Frontal cortex (tissue), 4 donors: ENCODE measurements at places on chromosomes 6 and 20.
A peak's percentile ranks its signal among the peaks of the same experiment; 100 is the strongest.

DNA sequence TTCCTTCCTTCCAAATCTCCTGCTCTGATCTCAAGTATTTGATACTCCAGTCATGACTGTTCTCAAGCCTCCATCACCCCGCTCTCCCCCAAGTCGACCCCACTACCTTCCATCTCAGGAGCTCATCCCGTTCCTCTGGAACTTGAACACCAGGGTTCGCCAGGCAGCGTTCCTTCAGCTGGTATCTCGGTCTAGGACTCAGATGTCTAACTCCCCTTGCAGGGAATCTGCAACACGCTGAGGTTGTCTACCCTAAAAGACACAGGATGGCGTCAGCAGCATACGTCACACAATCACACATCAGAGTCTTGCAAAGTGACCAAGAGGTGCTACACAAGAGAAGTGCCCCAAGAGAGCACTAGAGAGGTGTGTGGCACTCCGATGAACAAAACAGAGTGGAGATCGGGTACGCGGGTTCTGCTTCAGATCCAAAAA is 706 bp downstream of the ZNF184 start:
- DNase-seq = peak; percentile 41

DNA sequence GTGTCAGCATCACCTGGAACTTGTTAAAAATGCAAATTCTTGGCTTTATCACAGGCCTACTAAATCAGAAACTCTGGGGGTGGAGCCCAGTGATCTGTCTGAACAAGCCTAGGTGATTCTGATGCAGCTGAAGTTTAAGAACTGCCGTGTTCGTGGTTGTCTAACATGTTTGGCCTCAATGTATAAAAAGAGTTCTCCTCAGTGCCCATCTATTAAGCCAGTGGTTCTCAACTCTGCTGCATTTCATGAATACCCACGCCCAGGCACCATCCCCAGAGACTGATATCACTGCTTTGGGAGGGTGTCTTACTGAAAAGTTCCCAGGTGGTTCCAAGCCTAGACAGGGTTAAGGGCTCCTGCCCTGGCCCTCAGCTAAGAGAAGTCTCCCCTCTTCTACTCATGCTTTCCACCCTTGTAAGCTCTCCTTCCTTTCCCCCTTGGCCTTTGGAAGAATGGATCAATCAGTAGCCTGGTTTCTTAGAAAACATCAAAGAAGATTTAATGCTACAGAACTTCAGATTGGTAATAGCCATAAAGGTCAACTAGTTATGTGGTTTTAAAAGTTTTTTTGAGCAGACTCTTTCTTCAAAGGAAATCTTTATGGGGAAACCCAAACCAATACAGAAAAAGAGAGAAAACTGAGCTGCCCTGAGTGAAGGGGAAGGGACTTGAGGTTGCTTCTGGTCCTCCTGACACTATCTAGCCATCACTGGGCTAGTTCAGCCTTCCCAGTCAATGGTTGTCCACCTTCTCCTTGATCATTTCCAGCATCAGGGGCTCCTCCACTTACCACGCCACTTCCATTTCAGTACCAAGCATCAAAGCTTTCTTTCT is 38.9 kb upstream of the TNFAIP3 start:
- no peak for DNase-seq

DNA sequence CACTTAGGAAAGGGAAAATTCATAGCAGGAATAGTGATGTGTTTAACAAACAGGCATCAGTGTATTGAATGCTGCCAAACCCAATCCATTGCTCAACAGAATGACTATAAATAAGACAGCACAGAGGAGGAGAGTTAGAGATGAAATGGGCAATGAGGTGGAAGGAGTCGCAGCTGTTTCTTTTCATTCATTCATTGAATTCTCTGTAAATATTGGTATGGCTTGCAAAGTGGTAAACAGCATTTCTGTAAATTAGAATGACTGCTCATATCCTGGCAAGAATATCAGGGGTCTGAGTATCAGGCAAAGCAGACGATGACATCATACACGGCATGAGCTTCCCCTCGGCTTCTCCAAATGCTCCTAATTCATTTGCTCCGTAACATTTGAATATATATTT is 703.6 kb upstream of the SLC35B3 start:
- no peak for DNase-seq

- DNase-seq = no peak
Measured at GRCh38 chr20:10113746-10114145, 79.0 kb downstream of the ANKEF1 start.

GRCh38 chr6:32081168-32081990 is 27.8 kb downstream of the TNXB start:
- DNase-seq = no peak

GRCh38 chr6:133923938-133924593 is 29.0 kb upstream of the TBPL1 start:
- peak; percentile 28 for DNase-seq

DNA sequence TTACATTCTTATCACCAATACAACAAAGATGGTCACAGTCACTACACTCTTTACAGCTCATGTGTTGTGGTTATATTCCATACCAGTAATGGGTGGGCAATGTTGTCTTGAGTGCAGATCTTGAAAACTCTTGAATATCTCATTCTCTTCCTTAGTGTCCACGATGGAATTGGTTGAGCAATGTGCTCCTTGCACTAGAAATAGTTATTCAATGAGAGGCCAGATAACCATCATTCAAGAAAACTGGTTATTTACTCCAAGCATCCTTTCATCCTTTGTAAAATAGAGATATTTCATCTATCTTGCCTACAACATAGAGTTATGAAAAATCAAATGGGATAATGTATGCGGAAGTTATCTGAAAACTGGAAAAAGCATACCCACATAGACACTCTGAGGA is 215.9 kb downstream of the ARHGAP18 start:
- no peak for DNase-seq

GRCh38 chr6:160027076-160027475 is 58.2 kb downstream of the IGF2R start:
- DNase-seq = no peak

- no peak for DNase-seq
Measured at GRCh38 chr6:144955392-144955791, 670.3 kb downstream of the UTRN start.

DNA sequence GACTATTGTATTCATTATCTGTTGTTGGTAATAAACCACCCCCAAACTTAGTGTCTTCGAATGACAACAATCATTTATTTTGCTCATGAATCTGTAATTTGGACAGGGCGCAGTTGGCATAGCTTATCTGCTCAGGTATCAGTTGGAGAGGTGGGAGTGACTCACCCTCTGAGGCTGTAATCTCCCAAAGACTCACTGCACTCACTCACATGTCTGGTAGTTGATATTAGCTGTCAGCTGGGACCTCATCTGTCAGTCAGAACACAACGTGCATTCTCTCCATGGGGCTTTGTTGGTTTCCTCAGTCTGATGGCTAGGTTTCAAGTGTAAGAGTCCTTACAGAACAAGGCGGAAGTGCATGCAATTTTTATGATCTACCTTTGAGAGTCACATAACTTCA is 219.0 kb upstream of the PRND start:
- DNase-seq = no peak

DNA sequence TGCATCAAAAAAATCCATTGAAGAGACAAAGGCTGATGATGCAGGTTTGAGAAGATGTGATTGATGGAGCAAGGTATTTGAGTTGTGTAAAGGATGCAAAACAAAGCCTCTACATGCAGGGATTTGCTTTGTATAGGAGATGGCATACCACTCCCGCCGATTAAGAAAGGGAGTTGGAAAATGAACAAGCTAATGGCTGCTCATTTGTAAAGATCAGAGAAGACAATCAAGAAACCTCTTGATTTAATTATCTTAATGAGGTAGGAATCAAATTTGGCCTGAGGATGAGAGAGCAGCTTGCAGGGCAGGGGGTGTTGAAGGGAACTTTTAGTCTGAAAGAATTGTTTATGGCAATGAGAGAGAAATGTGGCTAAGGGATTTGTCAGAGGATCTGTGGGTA is 448.2 kb upstream of the ADGRB3 start:
- no peak for DNase-seq

- peak; percentile 76 for DNase-seq
Measured at GRCh38 chr6:142146828-142147662, at the start of the genes NMBR and VTA1. Gene NMBR, minus strand, starts transcription at chr6:142147122. Its CDS starts 58,464 bp downstream, at chr6:142088658. Gene VTA1, plus strand, starts transcription at chr6:142147263. Its CDS starts 25 bp downstream, at chr6:142147288.

- DNase-seq = no peak
Measured at GRCh38 chr20:57959589-57959988, 249.8 kb upstream of the PMEPA1 start.

DNA sequence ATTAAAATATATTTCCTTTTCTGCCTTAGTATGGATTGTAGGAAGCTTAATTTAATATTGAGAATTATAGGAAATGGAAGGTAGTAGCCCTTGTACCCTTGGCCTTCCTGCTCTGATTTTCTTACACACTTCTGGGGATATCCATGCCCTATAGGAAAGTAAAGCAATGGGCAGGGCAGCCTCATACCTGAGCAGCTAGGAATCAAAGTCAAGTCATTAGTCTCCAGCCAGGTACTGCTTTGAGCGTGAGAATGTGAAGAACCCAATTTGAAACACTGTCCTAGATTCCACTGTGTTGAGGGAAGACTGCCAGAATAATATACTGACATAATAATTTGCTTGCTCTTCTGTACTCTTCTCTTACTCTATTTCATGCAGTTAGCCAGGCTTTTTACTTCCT is 51.0 kb upstream of the L3MBTL3 start:
- no peak for DNase-seq

GRCh38 chr6:81451787-81452186 is 300.7 kb downstream of the TENT5A start:
- DNase-seq = no peak

DNA sequence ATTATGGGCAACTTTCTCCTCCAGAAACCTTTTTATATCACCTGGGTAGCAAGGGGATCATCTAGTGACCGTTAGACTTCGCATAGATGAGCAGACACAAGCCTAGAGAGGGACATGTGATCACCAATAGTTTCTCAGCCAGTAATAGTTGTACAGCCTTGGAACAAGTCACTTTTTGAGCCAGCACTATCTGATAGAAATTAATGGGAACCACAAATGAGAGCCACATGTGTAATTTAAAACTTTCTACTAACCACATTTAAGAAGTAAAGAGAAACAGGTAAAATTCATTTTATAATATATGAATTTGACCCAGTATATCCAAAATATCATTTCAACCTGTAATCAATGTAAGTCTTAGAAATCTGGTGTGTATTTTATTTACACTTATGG is 592 bp upstream of the CTNNBL1 start:
- no peak for DNase-seq

DNA sequence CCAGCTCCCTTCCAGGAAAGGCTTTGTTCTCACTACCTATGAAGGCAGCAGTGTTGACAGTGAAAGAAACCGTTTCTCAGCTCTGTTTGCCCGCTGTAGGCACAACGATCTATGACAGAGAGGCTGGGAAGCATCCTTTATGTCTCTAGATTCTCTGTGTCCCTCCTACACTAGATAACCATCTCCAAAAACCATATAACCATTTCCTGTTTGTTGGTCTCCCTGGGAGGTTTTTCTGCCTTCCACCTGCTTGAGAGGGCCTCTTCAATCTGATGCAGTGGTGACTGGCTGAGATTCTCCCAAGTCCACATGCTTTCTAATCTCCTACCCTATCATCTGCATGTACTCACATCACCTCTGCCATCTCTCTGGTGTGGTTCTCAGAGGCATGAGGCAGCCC is 32.0 kb upstream of the TMEM217 start:
- no peak for DNase-seq

DNA sequence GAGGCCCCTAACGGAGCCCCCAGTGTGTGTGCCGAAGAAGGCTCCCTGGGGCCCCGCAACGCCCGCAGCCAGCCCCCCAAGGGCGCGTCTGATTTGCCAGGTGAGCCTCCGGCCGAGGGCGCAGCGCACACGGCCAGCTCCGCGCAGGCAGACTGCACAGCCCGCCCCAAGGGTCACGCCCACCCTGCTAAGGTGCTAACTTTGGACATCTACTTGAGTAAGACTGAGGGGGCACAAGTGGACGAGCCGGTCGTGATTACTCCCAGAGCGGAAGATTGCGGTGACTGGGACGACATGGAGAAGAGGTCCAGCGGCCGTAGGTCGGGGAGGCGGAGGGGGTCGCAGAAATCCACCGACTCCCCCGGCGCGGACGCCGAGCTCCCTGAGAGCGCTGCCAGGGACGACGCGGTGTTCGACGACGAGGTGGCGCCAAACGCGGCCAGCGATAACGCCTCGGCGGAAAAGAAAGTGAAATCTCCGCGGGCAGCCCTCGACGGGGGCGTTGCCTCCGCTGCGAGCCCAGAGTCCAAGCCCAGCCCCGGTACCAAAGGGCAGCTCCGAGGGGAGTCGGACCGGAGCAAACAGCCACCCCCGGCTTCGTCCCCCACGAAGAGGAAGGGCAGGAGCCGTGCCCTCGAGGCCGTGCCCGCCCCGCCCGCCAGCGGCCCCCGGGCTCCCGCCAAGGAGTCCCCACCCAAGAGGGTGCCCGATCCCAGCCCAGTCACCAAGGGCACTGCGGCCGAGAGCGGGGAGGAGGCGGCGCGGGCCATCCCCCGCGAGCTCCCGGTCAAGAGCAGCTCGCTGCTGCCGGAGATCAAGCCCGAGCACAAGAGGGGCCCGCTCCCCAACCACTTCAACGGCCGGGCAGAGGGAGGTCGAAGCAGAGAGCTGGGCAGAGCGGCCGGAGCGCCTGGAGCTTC is 117.0 kb downstream of the RTN4IP1 start:
- peak; percentile 37 for DNase-seq

- peak; percentile 44 for DNase-seq
Measured at GRCh38 chr20:44959638-44960102, 527 bp downstream of the TOMM34 start.

DNA sequence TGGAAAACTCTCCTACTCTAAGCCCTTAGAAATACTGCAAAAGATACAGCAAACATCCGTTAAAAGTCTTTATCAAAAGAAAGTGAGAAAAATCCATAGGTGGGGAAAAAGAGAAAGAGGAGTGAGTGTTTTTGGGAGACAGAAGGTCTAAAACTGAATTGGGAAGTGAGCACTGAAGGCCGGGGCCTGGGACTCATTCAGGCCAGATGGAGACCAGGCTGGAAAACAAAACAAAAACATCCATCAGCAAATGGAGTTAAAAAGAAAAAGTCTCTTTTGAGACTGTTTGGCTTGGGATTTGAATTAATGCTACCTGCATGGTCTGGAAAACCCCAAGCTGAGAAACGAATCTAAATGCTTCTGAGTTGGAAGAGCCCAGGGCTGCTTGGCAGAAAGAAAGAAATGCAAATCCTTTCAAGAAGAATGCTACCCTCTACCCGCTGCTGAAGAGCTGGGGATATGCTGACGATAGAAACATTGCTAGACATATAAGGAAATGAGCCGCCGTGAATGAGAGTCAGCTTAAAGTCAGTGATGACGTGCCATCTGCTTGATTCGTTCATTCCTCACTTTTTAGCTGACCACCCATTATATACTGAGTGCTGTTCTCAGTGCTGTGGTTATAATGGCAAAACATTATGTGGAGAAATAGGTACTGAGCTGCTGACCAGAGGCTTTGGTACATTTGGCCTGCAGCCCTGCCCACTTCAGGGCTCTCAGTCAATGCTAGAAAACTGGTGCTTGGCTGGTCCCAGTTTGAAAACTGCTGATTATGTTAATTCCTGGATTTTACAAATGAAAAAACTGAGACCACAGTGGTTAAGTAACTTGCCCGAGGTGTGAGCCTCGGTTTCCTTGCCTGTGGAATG is 28.0 kb upstream of the TULP4 start:
- DNase-seq = no peak
